ENCODE measurements at places on chromosomes 1 and 21.

GRCh38 chr1:66197785-66198184 is 336.2 kb upstream of the SGIP1 start:
- no peak for DNase-seq

- DNase-seq, result no peak
These were observed 576 bp downstream of the CCN1 start for GRCh38 chr1:85580872-85581801.

DNA sequence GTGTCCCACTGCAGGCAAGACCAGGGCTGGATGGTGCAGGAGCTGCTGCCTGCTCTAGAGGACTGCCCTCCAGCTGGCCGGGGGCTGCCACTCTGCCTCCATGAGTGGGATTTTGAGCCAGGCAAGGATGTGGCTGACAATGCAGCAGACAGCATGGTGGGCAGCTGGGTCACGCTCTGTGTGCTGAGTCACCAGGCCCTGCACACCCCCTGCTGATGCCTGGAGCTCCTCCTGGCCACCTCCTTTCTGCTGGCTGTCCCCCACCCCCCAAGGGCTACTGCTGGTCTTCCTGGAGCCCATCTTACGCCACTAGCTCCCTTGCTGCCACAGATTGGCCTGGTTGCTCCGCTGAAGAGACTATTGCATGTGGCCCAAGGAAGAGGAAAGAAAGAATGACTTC is 3.9 kb upstream of the ZSCAN20 start:
- DNase-seq, result no peak

DNA sequence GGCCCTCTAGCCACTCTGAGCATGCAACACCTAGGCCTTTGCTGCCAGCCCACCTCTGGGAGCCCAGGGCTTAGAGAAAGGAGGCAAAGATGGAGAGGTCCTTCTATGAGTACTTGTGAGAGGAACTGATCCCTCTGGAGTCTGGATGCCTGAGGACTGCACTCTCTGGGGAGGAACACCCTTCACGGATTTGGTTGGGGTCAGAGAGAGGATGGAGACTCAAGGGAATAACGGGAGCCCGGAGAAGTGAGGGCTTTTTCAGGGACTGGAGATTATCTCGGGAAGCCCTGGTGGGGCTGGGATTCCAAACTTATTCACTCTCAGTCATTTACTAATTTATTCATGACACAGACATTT is 413 bp upstream of the C1orf232 start:
- no peak for DNase-seq

DNA sequence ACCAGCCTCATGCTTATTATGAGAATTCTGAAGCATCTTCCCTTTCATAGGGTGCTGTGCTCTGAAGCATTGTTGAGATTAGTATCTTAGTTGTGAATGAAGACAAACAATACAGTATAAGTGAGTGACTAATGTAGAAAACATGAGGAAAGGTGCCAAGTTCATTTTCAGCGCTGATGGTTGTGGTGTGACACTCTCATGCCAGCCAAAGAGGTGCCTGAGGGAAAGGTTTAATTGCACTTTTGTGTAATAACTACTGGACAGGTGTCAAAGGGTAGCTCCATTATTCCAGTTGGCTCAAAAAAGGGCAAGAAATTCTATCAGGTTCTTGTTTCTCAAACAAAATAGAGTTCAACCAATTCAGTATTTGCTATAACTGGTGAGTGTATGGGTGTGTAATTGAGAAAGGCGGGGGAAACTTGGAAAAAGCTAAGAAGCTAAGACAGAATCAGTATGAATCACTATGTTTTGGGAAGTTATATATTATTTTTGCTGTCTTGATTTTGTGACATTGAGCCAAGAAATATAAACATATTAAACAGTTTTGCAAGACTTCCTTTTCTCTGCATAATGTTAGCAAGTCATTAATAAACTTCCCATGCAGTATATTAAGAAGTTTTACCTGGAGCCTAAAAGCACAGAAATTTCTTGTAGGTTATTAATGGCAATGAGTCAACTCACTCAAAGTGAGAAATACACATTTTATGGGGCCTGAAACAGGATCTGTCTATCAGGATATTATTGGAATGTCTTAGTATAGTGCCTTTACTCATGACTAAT is 31.8 kb downstream of the KCNK2 start:
- DNase-seq, result no peak

- no peak for DNase-seq
These were observed 156.1 kb downstream of the PIGK start for GRCh38 chr1:77063118-77063517.

GRCh38 chr1:9183898-9184297 is 50.7 kb upstream of the H6PD start:
- DNase-seq, result no peak

- DNase-seq, result no peak
These were observed 5.6 kb upstream of the SMIM11 start for GRCh38 chr21:34369741-34370140.

GRCh38 chr1:1255078-1255477 is 8.6 kb upstream of the C1QTNF12 start:
- no peak for DNase-seq

DNA sequence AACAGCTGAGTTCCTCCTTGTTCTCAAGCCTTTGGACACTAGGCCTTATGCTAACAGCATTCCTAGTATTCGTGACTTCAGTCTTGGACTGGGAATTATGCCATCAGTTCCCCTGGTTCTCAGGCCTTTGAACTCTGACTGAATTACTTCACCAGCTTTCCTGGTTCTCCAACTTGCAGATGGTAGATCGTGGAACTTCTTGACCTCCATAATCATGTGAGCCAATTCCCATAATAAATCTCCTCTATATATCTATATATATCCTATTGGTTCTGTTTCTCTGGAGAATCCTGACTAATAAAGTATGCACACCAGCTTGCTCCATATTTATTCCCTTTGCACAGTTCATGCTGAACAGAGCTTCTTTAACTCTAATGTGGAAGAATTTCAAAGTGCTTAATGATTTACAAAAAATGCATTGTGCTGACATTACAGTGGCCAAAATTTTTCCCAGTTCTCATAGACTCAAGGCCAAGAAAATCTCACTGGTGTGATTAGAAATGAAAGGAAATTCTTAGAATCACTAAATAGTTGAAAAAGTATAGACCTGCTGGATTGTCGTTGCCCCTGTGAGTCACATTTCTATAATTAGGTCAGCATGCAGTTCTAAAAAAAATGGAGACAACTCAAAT is 462.9 kb upstream of the ADAMTS5 start:
- DNase-seq, result no peak

DNA sequence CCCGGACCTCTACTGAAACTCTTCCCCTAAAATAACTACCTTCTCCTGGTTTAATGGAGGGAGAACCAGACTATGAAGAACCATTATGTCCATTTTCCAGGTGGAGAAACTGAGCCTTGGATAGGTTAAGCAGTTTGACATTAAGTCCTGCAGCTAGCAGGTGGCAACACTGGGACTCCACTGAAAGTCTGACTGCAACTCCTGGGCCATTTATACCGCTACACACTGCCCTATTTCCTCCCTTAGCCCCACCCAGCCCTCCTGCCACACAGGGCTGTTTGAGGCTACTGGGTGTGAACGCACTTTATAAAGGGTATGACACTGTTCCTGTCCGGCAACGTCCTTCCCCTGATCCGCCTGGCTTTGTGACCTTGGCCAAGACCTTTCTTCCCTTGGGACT is 511 bp upstream of the INPP5B start:
- no peak for DNase-seq

DNA sequence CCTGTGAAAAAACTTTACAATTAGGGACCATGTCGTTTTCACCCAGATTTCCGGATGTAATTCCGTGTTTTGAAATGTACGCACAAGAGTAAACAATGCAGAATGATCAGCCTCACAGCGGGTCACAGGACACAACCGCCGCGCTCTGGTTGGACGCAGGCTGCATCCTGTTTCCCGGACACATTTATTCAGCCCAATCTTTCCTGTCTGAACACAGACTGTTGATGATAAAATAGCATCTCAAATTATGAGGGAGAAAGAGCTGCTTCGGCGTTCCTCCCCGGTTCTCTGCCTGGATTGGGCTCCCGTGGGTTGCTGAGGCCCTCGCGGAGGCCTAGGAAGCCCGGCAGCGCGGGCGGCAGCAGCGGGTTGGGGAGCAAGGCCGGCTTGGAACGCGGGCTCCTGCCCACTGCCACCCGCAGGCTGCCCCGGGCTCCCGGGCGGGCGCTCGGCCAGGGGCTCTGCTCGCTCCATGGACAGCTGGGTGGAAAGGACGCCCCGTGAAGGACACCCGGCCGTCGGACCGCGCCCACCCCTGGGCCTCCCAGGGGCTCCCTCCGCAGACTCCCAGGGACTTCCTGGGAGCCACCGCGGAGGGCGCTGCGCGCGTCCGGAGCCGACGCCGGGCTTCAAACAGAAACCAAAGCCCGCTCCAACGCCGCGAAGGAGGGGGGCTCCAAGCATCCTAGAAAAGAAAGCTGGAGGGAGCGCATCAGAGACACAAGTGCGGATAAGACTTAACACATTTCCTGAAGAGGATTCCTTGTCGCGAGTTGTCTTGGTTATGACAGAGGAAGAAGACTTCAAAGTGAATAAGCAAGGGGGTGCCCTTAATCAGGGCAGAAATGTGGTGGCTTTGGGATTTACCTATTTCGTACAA is 122.3 kb downstream of the ESRRG start:
- no peak for DNase-seq

DNA sequence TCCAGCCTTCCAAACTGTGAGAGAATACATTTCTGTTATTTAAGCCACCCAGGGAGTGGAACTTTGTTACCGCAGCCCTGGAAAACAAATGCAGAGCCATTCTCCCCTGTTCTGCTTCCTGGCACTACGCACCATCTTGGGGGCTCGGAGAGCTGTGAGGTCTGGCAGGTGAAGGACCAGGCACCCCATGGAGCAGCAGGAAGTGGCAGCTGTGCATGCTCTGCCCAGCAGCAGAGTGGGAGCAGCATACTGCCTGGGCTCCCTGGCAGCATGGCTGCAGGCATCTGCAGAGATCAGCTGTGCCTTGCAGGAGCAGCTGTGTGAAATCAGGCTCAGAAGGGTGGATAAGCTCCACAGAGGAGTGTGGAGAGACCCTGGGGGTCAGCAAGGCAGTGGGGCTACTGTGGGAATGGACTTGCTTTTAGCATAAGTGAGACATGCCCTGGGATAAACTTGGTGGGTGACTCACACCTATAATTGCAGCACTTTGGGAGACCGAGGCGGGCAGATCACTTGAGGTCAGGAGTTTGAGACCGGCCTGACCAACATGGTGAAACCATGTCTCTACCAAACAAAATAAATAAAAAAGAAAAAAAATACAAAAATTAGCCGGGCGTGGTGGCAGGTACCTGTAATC is 17.7 kb upstream of the ZSCAN20 start:
- DNase-seq, result no peak

DNA sequence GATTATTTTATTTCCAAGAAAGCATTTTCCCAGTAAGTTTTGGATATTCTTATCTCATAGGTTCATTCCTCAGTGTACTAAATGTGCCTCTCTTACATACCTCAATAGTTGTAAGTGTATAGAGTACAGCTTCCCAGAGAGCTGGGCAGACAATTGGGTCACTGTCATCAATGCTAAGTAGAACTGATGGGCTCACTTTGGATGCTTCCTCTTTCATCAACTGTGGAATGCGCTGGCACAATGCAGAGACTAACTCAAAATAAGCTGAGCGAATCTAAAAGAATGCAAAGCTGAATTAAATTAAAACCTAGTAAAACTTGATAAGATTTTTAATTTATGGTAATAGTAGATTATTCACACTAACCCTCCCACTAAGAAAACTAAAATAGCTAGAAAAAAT is 21.5 kb downstream of the LTN1 start:
- no peak for DNase-seq

- no peak for DNase-seq
These were observed 33.8 kb downstream of the PCNX2 start for GRCh38 chr1:233261695-233262094.

DNA sequence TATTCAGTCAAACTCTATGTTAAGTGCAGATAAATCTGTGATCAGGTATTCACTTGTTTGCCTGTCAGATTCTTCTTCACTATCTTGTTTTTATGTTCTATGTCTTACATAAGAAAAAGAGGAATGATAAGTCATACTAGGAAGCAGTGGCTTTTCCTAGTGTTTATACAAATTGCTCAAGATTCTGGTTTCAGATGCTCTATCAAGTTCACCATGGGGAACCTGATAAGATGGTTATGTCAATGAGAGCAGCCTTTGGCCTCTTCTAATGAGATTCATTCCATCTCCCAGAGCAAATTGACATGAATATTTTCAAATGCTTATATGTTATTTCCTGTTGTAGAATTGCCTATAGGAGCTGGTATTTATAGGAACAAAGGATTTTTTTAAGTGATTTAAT is 218.8 kb upstream of the TMPRSS15 start:
- no peak for DNase-seq

- DNase-seq, result no peak
These were observed 4.6 kb downstream of the PTGER3 start for GRCh38 chr1:71043065-71043464.

- DNase-seq, result no peak
These were observed 114.7 kb downstream of the PBX1 start for GRCh38 chr1:164673584-164674214.

DNA sequence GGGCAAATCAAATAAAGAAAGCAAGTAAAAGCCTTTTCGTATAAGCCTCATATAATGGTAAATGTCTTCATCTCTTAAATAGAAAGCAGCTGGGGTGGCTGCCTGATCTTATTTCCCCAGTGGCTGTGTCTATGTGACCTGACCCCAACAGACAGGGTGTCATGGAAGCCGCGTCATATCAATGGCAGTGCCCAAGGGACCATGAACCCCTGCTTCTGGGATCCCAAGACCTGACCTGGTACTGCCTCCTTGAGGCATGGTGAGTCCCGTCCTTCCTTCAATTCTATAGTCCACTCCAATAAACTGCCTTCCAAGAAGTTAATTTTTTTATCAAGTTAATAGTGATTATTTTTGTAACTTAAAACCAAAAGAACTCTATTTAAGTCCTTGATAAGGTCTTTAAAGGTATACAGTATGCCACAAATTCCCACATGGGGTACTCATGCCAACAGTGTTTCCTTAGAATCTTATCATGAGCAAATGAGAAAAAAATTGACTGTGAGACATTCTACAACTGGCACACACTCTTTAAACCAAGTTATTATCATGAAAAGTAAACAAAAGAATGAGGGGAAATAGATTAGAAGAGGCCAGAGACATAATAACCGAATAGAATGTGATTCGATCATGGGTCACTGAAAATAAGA is 104.6 kb downstream of the ADSS2 start:
- no peak for DNase-seq

DNA sequence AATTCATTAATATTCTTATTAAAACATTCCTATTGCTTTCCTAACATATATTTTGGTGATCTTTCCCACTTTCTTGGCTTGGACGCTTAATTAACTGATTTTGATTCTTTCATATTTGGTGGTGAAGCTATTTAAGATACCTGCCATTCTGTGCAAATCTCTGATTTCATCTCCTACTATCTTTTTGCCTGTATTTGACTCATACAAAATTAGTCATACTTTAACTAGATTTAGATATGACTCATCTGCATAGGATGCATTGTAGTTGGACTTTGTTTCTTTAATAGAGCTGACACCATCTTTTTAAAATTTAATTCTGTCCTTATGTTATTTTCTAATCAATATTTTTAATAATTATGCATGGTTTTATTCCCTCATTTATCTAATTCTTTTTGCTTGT is 93.8 kb upstream of the PLPPR4 start:
- no peak for DNase-seq
